Vein endothelial cell (primary cell): ENCODE measurements at places on chromosomes 11 and 22. TPM values are rescaled to one million over a fixed set of nuclear protein-coding genes. Genes with fewer than 3 reads are reported as not detected.

Gene KRTAP5-11
- not detected in 2 replicates for total RNA-seq

Gene MIAT
- 0.33 and 0.48 TPM in 2 replicates for total RNA-seq

Gene ESAM
- total RNA-seq: 114 and 190 TPM in 2 replicates

Gene TRIM29
- not detected in 2 replicates for total RNA-seq

Gene UBXN1
- 88.7 and 147 TPM in 2 replicates for total RNA-seq

Gene DNAJB7
- under 0.01 TPM in 1 of 2 replicates, not detected in the other for total RNA-seq

Gene TLCD5
- 5.2 and 6.6 TPM in 2 replicates for total RNA-seq

Gene RCOR2
- 0.29 and 0.98 TPM in 2 replicates for total RNA-seq

Gene AGBL2
- total RNA-seq: 0.10 and 3.6 TPM in 2 replicates

Gene SLC1A2
- not detected in 2 replicates for total RNA-seq
